Daoy (cell line): ENCODE measurements at places on chromosomes 3 and 15.

- DNase-seq = peak; percentile 21
These were observed 51.8 kb upstream of the DGKG start for GRCh38 chr3:186413615-186414415.

GRCh38 chr3:8490079-8490552 lies 11.5 kb upstream of the LMCD1 start:
- peak; percentile 66 for DNase-seq

GRCh38 chr3:147385059-147386012 lies 21.0 kb downstream of the ZIC4 start:
- no peak for DNase-seq

DNA sequence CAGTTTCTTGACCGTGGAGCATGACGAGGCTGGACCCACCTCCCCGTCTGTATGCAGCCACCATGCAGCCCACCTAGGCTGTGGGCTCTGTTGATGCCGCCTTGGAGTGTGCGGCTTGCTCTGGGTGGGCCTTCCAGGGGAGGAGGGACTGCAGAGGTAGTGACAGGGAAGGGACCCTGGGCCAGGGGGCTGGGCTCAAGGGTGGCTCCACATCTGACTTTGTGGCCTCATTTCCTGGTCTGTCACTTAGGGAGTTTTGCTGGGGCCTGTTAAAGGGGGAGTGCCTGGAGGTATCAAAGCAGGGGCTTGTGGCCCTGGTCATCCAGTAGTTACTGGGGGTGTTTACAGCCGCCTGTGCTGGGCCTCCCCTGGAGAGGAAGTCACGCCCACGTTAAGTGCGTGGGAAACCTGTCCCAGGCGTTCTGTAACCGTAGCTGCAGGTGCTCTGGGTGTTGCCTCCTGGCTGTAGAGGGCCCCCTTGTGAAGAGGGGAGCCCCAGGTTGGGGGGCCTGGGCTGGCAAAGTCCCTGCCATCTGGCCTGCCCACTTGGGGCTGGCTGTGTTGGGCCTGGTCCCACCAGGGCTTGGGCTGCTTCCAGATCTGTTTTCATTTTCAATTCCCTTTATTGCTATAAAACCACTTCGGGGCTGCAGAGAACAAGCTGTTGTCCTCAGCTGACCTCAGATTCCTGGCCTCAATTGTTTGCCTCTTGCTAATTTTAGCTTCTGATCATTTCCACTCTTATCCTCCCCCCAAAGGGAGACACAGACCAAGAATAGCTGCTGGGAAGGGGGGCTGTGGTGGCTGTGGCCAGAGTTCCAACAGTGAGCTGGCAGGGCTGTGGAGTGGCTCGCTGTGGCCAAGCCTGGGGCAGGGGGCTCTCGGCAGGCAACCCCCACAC lies 26.5 kb downstream of the KLF13 start:
- no peak for DNase-seq

DNA sequence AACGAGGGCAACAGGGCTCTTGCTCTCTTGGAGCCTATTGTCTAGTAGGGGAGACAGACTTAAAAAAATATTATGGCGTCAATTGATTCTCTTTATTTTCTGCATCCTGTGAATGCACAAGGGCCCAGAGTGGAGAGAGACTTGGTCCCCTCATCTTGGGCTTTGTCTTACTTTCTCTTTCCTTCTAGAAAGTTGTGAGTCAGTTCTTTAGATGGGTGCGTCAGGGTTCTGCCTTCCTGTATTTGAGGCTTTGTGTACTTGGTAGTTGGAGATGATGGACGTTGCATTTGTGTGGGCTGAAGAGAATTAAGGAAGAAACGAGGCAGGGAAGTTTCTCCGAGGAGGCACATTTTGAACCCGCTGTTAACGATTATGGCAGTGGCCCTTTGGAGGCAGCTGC lies 52.9 kb downstream of the CACNA1D start:
- peak; percentile 17 for DNase-seq

GRCh38 chr3:117297541-117297940 lies 588.0 kb downstream of the TUSC7 start:
- DNase-seq = no peak

DNA sequence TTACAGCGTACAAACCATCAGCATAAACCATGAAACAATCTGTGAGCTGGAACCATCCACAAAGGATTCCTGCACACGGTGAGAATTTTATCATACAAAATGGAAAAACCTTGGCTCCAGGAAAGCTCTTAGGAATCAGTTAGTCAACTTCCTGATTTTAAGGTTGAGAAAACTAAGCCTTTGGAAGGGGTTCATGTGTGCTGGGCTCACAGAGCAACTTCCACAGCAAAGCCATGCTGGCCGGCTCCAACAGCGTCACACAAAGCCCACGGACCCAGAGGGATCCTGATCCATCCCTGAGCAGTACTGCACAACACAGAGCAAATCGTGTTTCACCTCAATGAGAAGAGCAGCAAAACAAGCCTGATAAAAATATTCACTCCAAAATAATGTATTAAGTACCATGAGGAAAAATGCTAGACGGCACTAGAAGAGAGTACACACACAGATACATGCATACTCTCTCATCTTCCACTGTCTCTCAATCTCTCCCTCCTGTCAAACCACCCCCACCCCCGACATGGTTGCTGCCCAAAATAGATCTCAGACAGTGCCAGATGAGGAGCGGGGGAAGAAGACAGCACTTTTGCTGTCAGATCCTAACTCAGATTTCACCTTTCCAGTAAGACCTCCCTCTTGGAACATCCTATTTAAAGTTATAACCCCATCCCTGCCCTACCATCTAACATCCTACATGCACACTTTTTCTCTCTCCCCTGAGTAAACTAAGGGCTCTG lies 58.6 kb downstream of the MB21D2 start:
- no peak for DNase-seq

DNA sequence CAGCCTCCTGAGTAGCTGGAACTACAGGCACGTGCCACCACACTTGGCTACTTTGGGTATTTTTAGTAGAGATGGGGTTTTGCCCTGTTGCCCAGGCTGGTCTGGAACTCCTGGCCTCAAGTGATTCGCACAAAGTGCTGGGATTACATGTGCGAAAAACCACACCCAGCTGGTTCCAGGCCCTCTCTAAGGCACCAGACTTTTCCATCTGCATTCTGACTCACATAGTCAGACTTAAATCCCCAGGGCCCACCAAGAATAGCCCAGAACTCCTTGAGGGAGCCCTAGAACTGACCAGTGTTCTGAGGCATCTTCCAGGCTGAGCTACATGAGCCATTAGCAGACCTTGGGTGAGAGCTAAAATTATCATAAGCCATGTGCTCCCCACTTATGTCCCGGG lies 68.1 kb downstream of the NMD3 start:
- DNase-seq = no peak

GRCh38 chr3:176032043-176032442 lies 1165.2 kb downstream of the TBL1XR1 start:
- DNase-seq = no peak

GRCh38 chr3:122008166-122008565 lies 13.9 kb downstream of the ILDR1 start:
- no peak for DNase-seq

- peak; percentile 86 for DNase-seq
These were observed 134.0 kb upstream of the IL12A start for GRCh38 chr3:159854500-159855124.

DNA sequence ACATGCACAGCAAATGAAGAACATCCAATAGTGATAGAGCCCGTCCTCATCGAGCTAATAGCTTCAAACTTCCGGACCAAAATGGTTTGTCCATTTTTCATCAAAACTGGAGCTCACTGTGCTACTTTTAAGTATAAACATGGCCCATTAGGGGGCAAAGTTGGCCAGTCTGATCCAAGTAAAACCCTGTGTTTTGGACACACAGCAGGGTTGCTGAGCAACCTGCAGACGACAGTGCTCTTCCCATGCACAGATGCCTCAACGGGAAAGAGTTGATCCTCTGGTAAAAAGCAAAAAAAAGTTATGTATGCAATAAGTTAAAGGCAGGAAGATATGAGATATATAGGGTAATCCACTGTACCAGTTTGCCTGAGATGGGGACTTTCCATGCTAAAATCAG lies 244.0 kb upstream of the THBS1 start:
- no peak for DNase-seq

GRCh38 chr3:132537297-132537696 lies 59.8 kb upstream of the ACKR4 start:
- DNase-seq = no peak

- DNase-seq = no peak
These were observed 2.4 kb downstream of the SIAH2 start for GRCh38 chr3:150760431-150761200.

- DNase-seq = peak; percentile 85
These were observed 154.1 kb downstream of the TJP1 start for GRCh38 chr15:29668120-29668602.

DNA sequence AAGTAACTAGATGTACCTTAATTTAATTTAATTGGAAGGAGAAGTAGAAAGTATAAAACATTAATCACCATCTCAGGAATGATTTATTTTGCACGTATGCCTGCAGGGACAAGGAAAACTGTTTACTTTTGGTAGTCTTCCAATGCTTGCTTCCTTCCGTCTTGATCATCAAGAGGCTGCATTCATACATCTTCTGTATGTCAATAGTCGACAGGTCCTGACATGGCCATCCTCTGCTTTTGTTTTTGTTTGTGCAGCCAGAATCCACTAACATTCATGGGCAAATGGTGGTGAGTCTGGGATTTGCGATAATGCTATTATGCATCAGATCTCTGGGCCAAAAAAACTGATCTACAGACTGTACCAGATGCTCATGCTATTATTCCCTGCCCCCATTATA lies 56.6 kb upstream of the ZPLD1 start:
- no peak for DNase-seq

GRCh38 chr15:89349206-89349558 lies 14.6 kb upstream of the POLG start:
- DNase-seq = no peak

GRCh38 chr3:95711789-95712188 lies 1102.6 kb upstream of the EPHA6 start:
- no peak for DNase-seq

- DNase-seq = no peak
These were observed 37.0 kb downstream of the SEMA6D start for GRCh38 chr15:47754312-47754711.

DNA sequence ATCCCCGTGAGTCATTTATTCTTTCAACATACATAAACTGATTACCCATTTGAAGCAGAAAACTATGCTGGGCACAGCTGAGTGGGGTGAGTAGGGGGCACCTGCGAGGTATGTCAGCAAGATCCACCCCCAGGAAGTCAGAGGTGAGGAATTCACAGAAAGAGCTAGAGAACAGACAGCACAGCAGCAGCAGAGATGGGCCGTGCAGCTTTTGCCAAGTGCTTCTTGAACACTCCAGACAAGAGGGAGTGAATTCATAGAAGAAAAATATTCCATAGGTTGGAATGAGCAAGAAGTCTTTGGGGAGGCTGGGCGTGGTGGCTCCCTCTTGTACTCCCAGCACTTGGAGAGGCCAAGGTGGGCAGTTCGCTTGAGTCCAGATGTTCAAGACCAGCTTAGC lies 9.4 kb upstream of the ADCY5 start:
- no peak for DNase-seq
